ENCODE measurements at places on chromosomes 1 and 21.
A peak's percentile ranks its signal among the peaks of the same experiment; 100 is the strongest.

DNA sequence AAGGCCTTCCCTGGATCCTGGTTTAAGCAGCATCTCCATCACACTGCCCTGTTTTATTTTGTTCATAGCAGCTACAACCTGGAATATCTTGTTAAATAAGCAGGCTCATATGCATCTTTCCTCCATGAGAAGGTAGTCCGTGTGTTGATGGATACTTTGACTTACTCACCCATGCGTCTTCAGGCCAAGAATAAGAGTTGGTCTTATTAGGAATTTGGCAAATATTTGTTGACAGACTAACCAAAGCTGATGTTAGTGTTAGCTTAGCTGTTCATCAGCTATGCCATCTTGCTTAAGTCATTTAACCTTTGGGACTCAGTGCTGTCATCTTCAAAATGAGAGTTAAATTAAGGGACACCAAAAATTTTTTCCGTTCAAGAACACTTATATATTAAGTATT lies 59.2 kb downstream of the SASS6 start:
- peak; percentile 16 for DNase-seq

DNA sequence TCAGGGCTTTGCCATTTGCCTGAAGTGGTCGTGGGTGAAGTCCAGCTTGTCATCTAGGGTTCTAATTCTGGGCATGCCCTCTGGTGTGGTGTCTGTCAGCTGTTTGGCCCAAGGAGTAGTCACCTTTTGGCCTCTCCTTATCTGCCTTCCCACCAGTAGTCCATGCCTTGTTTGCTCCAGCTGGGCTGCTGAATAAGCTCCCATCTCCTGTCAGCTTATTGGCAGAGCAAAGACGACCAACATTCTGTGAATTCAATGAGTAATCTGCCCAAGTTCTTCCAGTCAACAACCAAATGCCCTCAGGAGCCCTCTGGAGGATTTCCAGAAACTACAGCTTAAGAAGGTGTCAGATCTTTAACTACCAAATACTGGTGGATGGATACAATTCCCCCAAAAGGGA lies 7.0 kb downstream of the BCAN start:
- no peak for DNase-seq

GRCh38 chr1:207407655-207408260 lies 46.4 kb upstream of the CR2 start:
- DNase-seq: peak; percentile 68

GRCh38 chr1:154497026-154497806 lies 4.8 kb upstream of the TDRD10 start:
- no peak for DNase-seq

- peak; percentile 13 for DNase-seq
Measured at GRCh38 chr1:117652421-117652820, 46.6 kb downstream of the TENT5C start.

DNA sequence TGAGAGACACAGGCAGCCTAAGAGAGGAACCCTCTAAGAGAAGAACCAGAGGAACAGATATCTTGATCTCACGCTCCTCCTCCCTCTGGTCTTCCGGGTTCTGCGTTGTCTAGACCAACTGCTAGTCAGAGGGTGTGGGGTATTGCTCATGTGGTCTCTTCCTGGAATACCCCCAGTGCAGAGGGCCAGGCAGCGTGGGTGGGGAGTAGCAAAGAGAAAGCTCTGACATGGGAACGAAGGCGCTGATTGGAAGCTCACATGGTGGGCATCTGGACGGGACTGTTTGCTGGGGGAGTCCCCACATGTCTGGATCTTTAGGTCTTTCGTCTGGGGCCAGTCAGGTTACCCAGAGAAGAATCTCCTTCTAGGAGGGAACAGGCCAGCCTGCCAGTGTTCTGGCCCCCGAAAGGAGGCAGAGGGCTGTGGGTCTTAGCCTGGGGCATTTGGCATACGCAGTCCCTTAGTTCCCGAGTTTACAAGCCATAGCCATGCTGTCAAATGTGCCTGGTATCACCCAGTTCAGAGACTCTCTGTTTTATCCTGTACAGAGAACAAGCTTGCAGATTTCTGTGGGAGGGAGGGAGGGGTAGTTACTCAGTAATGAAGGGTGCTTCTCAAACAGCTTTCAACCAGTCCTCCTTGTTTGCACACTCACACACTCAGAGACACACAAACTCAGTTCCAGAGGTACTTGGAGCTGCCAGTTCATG lies 18.3 kb upstream of the IL6R start:
- DNase-seq: no peak

GRCh38 chr21:40472013-40472412 lies 374.9 kb downstream of the DSCAM start:
- DNase-seq: no peak

DNA sequence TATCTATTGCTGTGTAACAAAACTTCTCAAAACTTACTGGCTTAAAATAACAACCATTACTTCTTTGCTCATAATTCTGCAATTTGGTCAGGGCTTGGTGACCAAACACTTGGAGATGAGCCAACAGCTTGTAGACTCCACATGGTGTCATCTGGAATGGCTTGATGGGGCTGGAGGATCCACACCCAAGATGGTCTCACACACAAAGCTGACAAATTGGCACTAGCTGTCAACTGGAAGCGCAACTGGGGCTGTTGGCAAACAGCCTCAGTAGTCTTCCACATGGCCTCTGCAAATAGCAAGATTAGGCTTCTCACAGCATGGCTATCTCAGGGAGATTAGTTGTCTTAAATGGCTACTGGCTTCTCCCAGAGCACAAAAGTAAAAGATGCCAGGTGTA lies 27.1 kb upstream of the MTF2 start:
- peak; percentile 31 for DNase-seq

DNA sequence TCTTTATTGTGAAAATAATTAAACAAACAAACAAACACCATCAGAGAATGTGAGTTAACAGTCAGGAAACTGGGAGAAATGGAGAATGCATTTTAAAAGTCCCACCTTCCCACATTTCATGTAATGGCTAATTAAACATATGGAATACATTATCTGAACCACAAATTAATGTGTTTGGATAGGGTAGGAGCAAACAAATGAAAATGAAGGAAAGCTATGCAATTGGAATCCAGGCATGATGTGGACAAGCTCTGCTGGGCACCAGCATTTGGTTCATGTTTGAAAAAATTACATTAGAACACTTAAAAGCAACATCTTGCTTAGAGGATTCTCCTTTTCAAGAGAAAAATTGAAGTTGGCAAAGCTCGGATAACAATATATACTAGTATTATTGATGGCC lies 628.1 kb downstream of the LMO4 start:
- peak; percentile 51 for DNase-seq

- no peak for DNase-seq
Measured at GRCh38 chr1:27575840-27576331, 28.1 kb downstream of the AHDC1 start.

Data from fibroblast of mammary gland (primary cell).